ENCODE measurements at places on chromosomes 1 and 21.

- no peak for DNase-seq
- H3K36me3 ChIP-seq, result no peaks in the 10 kb centered on the region
- H3K4me1 ChIP-seq, result no peaks in the 10 kb centered on the region
- H3K27ac ChIP-seq, result no peak overlapping the region
- H3K27me3 ChIP-seq, result no peaks in the 10 kb centered on the region
Measured at GRCh38 chr1:228691926-228692325, 43.4 kb upstream of the RHOU start.

GRCh38 chr1:116909512-116910378, at the start of gene PTGFRN:
TSS of gene PTGFRN (plus strand) at chr1:116909916. CDS start at chr1:116910204, 288 bp downstream.
- H3K27ac ChIP-seq, result peak within 1 kb of the TSS; percentile 93
- H3K4me1 ChIP-seq, result peaks cover 36% of the 10 kb centered on the region
- H3K36me3 ChIP-seq, result no peaks in the 10 kb centered on the region
- peak within 1 kb of the TSS; percentile 83 for H3K4me3 ChIP-seq
- DNase-seq, result no peak
- H3K27me3 ChIP-seq, result no peaks in the 10 kb centered on the region

GRCh38 chr1:215792446-215792845, 225.3 kb downstream of the KCTD3 start:
- H3K4me3 ChIP-seq, result no peak overlapping the region
- no peak for DNase-seq
- H3K27me3 ChIP-seq, result no peaks in the 10 kb centered on the region
- H3K4me1 ChIP-seq, result no peaks in the 10 kb centered on the region

GRCh38 chr1:108691128-108691941, 775 bp upstream of the PRPF38B start:
- DNase-seq, result no peak
- H3K27ac ChIP-seq, result peak overlapping the region; percentile 95
- peak overlapping the region; percentile 88 for H3K4me3 ChIP-seq
- no peaks in the 10 kb centered on the region for H3K27me3 ChIP-seq
- H3K36me3 ChIP-seq, result no peaks in the 10 kb centered on the region

DNA sequence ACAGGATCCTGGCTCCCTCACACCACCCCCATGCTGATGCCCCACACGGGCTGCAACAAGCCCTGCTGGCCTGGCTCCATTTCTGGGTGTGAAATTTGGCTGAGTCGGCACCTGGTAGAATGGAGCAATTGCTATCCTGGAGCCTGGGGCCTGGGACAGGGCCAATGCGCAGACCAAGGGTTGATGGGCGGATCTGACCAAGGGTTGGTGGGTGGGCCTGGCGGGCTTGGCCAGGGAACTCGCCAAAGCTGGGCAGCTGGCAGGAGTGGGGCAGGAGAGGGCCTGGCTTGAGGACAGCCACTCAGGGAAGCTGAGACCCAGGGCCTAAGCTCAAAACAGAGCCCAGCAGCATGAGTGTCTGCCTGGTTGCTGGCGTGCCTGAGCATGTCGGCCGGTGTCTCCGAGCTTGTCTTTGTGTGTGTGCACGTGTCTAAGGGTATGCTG, 70.9 kb upstream of the POU3F1 start:
- H3K4me3 ChIP-seq, result no peak overlapping the region
- peaks cover 9% of the 10 kb centered on the region for H3K4me1 ChIP-seq

DNA sequence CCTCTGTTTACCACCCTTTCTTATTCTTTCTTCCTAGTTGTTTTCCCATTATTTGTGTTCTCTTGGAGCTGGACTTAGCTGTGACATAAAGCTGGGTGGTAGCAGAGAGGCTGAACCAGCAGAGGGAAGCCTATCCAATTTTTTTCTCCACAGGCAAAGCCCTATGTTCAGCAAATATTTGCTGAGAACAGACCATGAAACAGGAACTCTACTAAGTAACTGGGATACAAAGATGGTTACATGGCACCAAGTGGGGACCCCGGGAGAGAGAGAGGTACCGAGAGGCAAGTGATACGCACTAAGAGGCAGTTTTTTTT, 6.6 kb downstream of the CFAP141 start:
- DNase-seq, result no peak
- no peaks in the 10 kb centered on the region for H3K4me1 ChIP-seq
- no peaks in the 10 kb centered on the region for H3K36me3 ChIP-seq
- no peak overlapping the region for H3K27ac ChIP-seq
- H3K27me3 ChIP-seq, result no peaks in the 10 kb centered on the region
- no peak overlapping the region for H3K4me3 ChIP-seq

DNA sequence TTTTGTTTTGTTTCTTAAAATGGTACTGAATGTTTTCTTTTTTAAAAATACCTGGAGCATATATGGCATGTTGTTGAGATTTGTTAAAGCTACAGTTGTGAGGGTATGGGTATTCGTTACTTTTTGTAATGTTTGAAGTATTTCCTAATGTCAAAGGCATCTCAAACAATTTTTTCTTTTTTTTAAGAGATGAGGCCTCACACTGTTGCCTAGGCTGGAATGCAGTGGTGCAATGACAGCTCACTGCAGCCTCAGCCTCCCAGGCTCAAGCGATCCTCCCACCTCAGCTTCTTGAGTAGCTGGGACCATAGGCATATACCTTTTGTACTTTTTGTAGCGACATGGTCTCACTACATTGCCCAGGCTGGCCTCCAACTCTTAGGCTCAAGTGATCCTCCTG, 16.1 kb downstream of the CLCN6 start:
- H3K4me3 ChIP-seq, result no peak overlapping the region
- peaks cover 21% of the 10 kb centered on the region for H3K36me3 ChIP-seq
- no peak for DNase-seq
- no peak overlapping the region for H3K27ac ChIP-seq
- no peaks in the 10 kb centered on the region for H3K4me1 ChIP-seq

- H3K27me3 ChIP-seq, result peaks cover 27% of the 10 kb centered on the region
- no peak for DNase-seq
- H3K36me3 ChIP-seq, result peaks cover 8% of the 10 kb centered on the region
- peak overlapping the region; percentile 97 for H3K27ac ChIP-seq
- peaks cover 73% of the 10 kb centered on the region for H3K4me1 ChIP-seq
Measured at GRCh38 chr1:155083865-155084721, 5.5 kb downstream of the EFNA3 start.

DNA sequence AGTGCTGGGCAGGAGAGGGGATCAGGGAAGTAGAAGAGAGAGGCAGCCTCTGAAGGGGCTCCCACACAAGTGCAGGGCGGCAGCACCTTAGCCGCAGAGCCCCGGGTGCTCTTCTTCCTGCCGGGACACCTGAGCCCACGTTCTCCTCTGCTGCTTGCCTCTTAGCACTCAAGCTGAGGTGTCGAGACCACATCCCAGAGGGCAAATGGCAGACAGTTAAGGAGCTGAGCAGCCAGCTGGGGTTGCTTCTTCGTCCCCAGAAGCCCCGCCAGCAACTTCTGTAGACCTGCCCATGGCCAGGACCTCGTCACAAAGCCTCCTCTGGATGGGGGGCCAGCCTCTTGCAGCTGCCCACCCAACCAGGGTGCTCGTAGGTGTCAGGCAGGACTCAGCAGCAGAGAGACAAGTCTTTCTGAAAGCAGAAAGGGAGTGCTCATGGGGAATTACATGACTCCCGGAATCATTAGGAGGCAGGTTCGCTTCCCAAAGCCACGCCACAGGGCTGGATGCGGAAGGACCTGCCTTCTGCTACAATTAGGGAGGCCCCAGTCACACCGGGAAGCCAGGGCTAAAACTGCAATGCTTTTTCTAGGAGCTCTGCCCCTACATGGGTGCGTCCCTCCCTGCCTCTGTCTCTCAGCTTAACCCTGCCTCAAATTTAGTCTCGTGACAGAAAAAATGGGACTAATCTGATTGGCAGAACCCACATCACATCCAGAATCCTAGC, 141.4 kb upstream of the RAB4A start:
- H3K4me1 ChIP-seq, result peaks cover 3% of the 10 kb centered on the region
- no peak overlapping the region for H3K4me3 ChIP-seq
- no peaks in the 10 kb centered on the region for H3K27me3 ChIP-seq
- DNase-seq, result no peak
- no peak overlapping the region for H3K27ac ChIP-seq

DNA sequence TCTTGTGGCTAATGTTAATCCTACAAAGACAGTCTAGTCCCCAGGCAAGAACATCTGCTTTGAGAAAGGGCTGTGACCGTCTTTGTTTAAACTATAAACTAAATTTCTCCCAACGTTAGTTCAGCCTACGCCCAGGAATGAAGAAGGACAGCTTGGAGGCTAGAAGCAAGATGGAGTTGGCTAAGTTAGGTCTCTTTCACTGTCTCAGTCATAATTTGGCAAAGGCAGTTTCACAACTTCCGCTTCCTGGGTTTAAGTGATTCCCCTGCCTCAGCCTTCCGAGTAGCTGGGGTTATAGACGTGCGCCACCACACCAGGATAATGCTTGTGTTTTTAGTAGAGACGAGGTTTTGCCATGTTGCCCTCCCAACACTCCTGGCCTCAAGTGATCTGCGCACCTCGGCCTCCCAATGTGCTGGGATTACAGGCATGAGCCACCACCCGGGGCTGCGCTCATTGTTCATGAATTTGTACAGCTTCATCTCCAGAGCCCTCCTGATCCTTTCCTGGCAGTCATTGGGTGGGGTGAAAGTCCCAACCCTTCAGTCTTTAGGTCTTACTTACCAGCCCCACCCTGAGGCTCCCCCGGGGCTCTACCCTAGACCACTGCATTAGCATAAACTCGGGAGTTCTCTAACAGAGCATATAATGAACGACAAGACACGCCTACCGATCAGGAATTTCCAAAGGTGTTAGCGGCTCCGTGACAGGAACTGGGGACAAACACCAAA, 4.9 kb upstream of the MASP2 start:
- H3K4me1 ChIP-seq, result peaks cover 5% of the 10 kb centered on the region
- H3K36me3 ChIP-seq, result peaks cover 14% of the 10 kb centered on the region
- DNase-seq, result no peak
- H3K27ac ChIP-seq, result no peak overlapping the region
- no peak overlapping the region for H3K4me3 ChIP-seq

DNA sequence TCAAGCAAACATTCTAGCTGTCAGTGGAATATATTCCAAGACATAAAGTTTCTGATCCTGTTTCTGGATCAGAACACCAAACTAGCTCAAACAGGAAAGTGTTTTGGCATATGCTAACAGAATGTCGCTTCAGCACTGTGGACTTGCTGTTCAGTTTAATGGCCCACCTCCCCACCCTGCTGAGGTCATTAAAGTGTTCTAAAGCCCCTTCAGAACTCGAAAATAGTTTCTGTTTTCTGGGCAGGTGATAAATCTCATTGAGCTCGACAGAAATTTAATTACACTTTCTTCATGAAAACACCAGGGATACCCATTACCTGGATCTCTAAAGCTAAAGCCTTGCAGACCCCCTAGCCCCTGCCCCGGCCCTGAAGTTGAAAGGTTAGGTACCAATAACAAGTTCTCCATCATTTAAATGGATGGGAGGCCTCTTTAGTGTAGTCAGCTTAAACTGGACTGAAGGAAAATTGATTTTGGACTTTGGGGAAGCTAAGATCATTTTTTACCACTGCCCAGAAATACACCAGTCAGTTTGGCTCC, 3.9 kb upstream of the C1orf105 start:
- no peaks in the 10 kb centered on the region for H3K4me1 ChIP-seq
- DNase-seq, result no peak
- no peak overlapping the region for H3K4me3 ChIP-seq
- no peak overlapping the region for H3K27ac ChIP-seq

DNA sequence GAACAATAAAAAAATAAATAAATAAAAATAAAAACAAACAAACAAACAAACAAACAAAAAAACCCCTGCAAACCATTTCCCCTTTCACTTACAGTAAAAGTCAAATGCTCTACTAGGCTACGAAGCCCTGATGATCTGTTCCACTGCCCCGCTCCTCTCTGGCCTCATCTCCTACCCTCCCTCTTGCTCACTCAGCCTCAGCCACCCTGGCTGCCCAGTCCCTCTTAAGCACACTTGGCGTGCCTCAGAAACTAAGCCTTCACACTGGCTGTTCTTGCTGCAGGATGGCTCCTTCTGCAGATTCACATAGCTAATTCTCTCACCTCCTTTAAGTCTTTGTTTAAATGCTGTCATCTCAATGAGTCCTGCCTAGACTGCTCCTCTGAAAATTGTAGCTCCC, 30.8 kb upstream of the UHMK1 start:
- no peak for DNase-seq

DNA sequence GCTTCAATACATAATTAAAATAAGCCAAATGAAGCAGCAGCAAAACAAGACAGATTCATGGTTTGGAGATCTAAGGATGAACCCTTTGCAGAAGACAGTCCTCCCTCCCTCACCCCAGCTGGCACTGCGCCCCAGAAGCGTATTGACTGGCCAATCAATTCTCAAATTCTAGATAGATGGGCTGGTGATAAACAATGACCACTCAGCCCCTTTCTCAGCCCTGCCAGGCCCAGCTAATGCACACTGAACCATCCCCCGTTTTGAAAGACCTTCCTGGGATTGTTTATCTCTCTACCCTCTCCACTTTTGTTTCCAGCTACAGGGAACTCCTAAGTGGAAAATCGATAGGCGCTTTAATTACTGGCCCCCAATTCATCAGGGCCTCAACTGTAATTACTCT, 29.0 kb downstream of the TNR start:
- no peak overlapping the region for H3K27ac ChIP-seq
- no peak overlapping the region for H3K4me3 ChIP-seq
- H3K4me1 ChIP-seq, result no peaks in the 10 kb centered on the region
- DNase-seq, result no peak

- DNase-seq, result no peak
- peaks cover 56% of the 10 kb centered on the region for H3K4me1 ChIP-seq
- H3K36me3 ChIP-seq, result peaks cover 16% of the 10 kb centered on the region
- H3K27ac ChIP-seq, result peak overlapping the region; percentile 96
Measured at GRCh38 chr1:160207771-160208556, 2.8 kb downstream of the PEA15 start.

DNA sequence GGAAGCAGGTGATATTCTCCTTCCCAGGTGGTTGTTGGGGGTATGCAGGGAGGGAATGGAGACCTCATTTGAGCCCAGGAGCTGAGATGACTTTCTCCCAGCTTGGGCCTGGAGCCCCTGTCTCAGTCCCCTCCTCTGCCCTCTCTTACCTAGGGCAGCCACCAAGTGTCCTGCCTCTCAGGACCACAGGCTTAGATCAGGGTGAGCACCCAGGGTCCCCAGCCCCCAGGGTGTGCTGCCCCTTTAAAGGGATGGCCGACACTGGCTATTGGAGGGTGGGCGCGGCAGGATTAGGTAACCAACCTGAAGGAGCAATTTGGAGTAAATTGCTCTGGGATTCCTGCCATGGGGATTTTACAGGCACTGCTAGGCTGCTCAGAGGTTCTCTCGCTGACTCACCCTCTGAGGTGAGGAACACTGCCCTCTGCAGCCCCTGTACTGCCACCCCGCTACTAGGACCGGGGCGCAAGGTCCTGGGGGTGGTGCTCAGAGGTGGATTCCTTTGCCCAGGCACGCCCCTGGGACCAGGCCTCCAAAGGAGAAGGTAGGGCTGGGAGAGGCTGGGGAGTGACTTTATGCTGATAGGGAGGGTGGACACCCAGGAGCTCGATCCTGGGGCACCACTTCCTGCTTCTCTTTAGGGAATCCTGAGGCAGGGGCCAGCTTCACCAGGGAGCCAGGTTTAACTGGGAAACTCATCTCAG, 1.5 kb downstream of the RPS6KA1 start:
- no peak for DNase-seq
- no peaks in the 10 kb centered on the region for H3K27me3 ChIP-seq
- no peaks in the 10 kb centered on the region for H3K36me3 ChIP-seq
- peak overlapping the region; percentile 82 for H3K27ac ChIP-seq
- peak overlapping the region; percentile 86 for H3K4me3 ChIP-seq

- no peaks in the 10 kb centered on the region for H3K27me3 ChIP-seq
- H3K27ac ChIP-seq, result no peak overlapping the region
- no peaks in the 10 kb centered on the region for H3K4me1 ChIP-seq
Measured at GRCh38 chr1:92004129-92004528, 25.7 kb upstream of the EPHX4 start.

- no peaks in the 10 kb centered on the region for H3K27me3 ChIP-seq
- H3K4me1 ChIP-seq, result no peaks in the 10 kb centered on the region
- no peak overlapping the region for H3K27ac ChIP-seq
- no peak overlapping the region for H3K4me3 ChIP-seq
- DNase-seq, result no peak
- H3K36me3 ChIP-seq, result no peaks in the 10 kb centered on the region
Measured at GRCh38 chr1:186750257-186750656, 70.0 kb upstream of the PTGS2 start.

Measured in esophagus squamous epithelium (tissue), 5 donors.